ENCODE measurements at places on chromosomes 5 and 9. TPM values are rescaled to one million over a fixed set of nuclear protein-coding genes. Genes with fewer than 3 reads are reported as not detected.
A peak's percentile ranks its signal among the peaks of the same experiment; 100 is the strongest.

DNA sequence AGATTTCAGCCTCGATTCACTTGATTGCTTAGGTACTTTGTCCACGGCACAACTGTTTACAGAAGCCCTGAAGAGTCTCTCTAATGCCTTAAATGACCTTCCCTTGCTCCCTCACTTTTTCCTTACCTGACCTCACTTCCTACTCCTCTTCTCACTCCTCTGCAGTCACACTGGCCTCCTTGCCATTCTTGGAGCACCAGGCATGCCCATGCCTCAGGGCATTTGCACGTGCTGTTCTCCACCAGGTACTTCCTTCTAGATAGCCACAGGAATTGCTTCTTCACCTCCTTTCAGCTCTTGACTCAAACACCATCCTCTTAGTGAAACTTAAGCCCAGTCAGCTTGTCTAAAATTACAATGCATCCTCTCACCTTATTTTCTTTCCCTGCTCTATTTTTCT, 52.4 kb upstream of the TRAF1 start:
- no peak for DNase-seq

DNA sequence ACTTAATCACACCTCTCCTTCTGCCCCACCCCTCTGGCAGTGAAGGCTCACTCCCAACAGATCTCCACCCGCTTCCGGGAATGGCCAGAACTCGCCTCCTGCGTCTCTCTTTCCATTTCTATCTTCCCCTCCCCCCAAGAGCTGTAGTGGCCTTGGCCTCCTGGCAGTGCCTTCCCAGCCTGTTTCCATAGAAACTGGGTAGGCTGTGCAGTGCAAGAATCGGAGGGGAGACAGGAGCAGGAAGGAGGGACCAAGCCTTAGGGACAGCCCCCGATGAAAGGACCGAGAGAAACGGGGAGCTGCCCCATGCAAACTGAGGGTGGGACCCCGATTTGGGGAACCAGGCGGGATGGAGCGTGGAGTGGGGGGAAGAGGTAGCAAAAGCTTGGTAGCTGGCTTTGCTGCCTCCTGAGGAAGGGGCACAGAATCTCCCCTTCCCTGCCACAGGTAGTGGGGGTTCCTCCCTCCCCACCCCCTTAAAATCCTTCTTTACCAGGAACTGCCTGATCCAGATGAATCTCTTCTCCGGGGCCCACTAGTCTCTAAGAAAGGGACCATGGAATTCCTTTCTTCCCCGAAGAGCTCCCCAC, 4.5 kb upstream of the PCDH1 start:
- DNase-seq: peak; percentile 35

GRCh38 chr9:83765376-83765775, 52.2 kb downstream of the GKAP1 start:
- DNase-seq: no peak

The MAP1B gene
- total RNA-seq: 38.9 TPM

- no peak for DNase-seq
These were observed 11.1 kb downstream of the LCP2 start for GRCh38 chr5:170286386-170286925.

The C5orf58 gene
- not detected for total RNA-seq

The RGS7BP gene
- not detected for total RNA-seq

GRCh38 chr5:137606401-137606800, 107.3 kb upstream of the SPOCK1 start:
- DNase-seq: no peak

The BTNL3 gene
- 21.7 TPM for total RNA-seq
